ENCODE measurements at places on chromosomes 13 and 19. TPM values are rescaled to one million over a fixed set of nuclear protein-coding genes. Genes with fewer than 3 reads are reported as not detected.

GRCh38 chr19:50427997-50428425 lies 4.7 kb upstream of the MYBPC2 start:
- no peaks in the 10 kb centered on the region for H3K27me3 ChIP-seq
- peak; percentile 84 for DNase-seq
- H3K27ac ChIP-seq: peak overlapping the region; percentile 33
- H3K36me3 ChIP-seq: no peaks in the 10 kb centered on the region
- H3K4me1 ChIP-seq: no peaks in the 10 kb centered on the region

DNA sequence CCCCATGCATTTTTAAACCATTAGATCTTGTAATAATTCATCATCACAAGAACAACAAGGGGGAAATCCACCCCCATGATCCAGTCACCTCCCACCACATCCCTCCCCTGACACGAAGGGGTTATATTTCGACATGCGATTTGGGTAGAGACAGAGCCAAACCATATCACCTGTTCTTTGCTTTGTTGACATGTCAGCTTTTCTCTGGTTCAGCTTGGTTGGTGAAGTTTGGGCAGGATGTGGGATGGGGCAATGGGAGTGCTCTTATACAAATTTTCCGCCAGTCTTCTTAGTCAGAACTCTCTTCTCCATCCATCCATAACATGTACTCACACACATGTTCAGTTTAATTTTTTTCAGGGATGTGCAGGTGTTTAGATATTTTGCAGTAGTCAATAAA lies 12.9 kb downstream of the TPP2 start:
- no peak overlapping the region for H3K4me3 ChIP-seq
- no peaks in the 10 kb centered on the region for H3K27me3 ChIP-seq
- DNase-seq: no peak
- H3K36me3 ChIP-seq: peaks cover 7% of the 10 kb centered on the region

- DNase-seq: no peak
- no peak overlapping the region for H3K4me3 ChIP-seq
- no peaks in the 10 kb centered on the region for H3K36me3 ChIP-seq
Observed at GRCh38 chr13:100620792-100621191, 32.2 kb upstream of the GGACT start.

DNA sequence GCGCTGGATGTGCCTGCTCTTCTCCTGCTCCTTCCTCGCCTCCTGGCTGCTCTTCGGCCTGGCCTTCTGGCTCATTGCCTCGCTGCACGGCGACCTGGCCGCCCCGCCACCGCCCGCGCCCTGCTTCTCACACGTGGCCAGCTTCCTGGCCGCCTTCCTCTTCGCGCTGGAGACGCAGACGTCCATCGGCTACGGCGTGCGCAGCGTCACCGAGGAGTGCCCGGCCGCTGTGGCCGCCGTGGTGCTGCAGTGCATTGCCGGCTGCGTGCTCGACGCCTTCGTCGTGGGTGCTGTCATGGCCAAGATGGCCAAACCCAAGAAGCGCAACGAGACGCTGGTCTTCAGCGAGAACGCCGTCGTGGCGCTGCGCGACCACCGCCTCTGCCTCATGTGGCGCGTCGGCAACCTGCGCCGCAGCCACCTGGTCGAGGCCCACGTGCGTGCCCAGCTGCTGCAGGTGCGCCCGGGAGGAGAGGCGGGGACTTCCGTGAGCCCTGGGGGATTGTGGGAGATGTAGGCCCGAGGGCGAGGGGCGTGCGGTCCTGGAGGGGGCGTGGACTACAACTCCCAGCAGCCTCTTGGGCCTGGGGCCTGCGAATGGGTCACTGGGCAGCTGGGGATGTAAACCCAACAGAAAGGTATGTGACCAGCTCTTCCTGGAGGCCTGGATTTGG lies 6.7 kb downstream of the KCNJ14 start:
- no peaks in the 10 kb centered on the region for H3K4me1 ChIP-seq
- peak; percentile 61 for DNase-seq
- H3K36me3 ChIP-seq: no peaks in the 10 kb centered on the region
- H3K27me3 ChIP-seq: no peaks in the 10 kb centered on the region

GRCh38 chr13:45886466-45886865 lies 34.9 kb upstream of the SIAH3 start:
- no peaks in the 10 kb centered on the region for H3K36me3 ChIP-seq
- no peak overlapping the region for H3K4me3 ChIP-seq
- H3K4me1 ChIP-seq: no peaks in the 10 kb centered on the region
- DNase-seq: no peak
- no peaks in the 10 kb centered on the region for H3K27me3 ChIP-seq

DNA sequence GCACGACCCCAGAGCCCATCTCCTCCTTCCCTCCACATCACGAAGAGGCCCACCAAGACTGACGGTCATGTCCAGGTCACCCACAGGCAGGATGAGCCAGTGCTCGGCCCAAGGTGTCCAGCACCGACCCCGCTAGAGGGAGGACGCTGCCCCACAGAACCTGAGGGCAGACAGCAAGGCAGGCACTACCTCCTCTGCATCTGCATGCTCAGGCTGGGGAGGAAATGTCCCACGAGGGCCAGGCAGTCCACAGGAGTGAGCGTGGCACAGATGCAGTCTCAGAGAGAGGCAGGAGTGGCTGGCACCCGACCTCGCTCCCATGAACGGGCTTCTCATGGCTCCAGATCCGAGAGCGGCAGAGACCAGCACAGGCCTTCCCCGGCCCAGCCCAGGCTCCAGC lies 133.2 kb downstream of the TUBA3C start:
- DNase-seq: no peak
- H3K4me3 ChIP-seq: no peak overlapping the region
- no peak overlapping the region for H3K27ac ChIP-seq

GRCh38 chr13:28597641-28598040 lies 61.3 kb upstream of the POMP start:
- no peaks in the 10 kb centered on the region for H3K36me3 ChIP-seq
- DNase-seq: no peak
- no peak overlapping the region for H3K4me3 ChIP-seq
- H3K27me3 ChIP-seq: no peaks in the 10 kb centered on the region

DNA sequence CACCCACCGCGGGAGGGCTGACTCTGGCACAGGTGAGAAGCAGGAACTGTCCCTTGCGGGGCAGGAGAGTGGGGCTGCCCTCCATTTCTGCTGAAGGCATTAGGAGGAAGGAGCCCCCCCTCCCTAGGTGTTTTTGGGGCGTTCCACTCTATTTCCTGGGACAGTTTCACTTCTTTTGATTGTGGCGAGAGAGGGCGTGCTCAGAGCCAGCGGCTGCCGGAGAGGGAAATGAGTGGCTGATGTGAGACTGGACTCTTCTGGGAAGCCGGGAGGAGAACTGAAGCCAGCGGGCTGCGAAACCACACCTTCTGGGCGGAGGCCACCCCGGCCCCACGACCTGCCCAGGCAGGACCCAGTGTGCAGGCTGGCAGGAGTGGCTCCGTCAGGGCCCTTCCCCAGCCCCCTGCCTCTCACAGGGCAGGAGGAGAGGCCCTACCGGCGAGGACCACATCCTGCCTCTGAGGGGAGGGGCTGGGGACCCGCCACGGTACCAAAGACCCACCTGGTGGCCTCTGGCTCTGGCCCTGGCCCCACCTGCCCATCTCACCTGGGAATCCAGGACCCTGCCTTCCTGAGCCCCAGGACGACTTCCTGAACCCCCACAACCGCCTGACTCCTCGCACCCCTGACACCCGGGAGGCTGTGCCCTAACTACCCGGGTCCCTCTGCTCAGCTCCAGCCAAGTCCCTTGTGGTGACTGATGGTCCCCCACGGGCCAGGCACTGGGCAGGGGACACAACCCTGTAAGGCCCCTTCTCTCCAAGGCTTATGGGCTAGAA lies 25.9 kb downstream of the MPND start:
- H3K27me3 ChIP-seq: no peaks in the 10 kb centered on the region
- H3K4me1 ChIP-seq: peaks cover 36% of the 10 kb centered on the region
- DNase-seq: peak; percentile 80

DNA sequence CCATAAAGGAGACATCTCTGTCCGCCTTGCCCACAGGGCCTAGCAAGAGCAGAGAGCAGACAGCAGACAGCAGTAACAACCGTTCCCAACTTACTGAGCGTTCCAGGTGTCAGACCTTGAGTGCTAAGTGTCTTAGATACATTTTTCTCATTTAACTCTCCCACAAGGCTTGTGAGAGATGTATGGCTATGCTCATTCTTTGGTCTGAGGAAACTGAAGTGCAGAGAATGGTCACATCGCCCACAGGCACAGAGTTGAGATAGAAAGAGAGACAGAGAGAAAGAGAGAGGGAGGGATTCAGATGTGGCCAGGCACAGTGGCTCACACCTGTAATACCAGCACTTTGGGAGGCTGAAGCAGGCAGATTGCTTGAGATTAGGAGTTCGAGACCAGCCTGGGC lies 14.3 kb downstream of the MEIOSIN start:
- no peak overlapping the region for H3K27ac ChIP-seq
- DNase-seq: no peak
- H3K4me3 ChIP-seq: no peak overlapping the region
- H3K4me1 ChIP-seq: no peaks in the 10 kb centered on the region
- H3K36me3 ChIP-seq: no peaks in the 10 kb centered on the region

DNA sequence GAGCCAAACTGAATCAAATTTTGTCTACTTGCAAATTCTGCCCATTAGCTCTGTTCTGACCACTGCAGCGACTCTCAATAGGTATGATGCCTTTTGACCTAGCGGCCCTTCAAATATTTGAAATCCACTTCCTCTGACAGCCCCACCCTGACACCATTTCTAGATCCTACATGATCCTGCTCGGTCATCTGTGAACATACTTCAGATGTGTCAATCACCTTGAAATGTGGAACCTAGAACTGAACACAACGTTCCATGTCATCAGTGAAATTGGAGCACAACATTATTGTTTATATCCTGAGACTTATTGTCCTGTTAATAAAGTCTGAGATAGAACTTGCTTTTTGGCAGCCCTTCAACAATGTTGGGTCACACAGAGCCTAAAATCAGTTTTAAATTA lies 98.2 kb downstream of the UBL3 start:
- no peak overlapping the region for H3K27ac ChIP-seq
- no peak overlapping the region for H3K4me3 ChIP-seq
- DNase-seq: no peak
- H3K4me1 ChIP-seq: no peaks in the 10 kb centered on the region
- H3K36me3 ChIP-seq: no peaks in the 10 kb centered on the region
- no peaks in the 10 kb centered on the region for H3K27me3 ChIP-seq

- H3K27me3 ChIP-seq: no peaks in the 10 kb centered on the region
- H3K4me1 ChIP-seq: no peaks in the 10 kb centered on the region
- no peak for DNase-seq
- H3K4me3 ChIP-seq: no peak overlapping the region
- H3K36me3 ChIP-seq: no peaks in the 10 kb centered on the region
- H3K27ac ChIP-seq: no peak overlapping the region
Observed at GRCh38 chr19:14346279-14346678, 35.0 kb upstream of the ADGRE5 start.

- no peak for DNase-seq
- peaks cover 24% of the 10 kb centered on the region for H3K4me1 ChIP-seq
- no peaks in the 10 kb centered on the region for H3K27me3 ChIP-seq
- H3K36me3 ChIP-seq: peaks cover 50% of the 10 kb centered on the region
- H3K4me3 ChIP-seq: no peak overlapping the region
Observed at GRCh38 chr13:45337803-45338202, 3.2 kb downstream of the TPT1 start.

GRCh38 chr19:13932149-13932637 lies 6.0 kb downstream of the PODNL1 start:
- DNase-seq: no peak
- no peaks in the 10 kb centered on the region for H3K27me3 ChIP-seq
- H3K27ac ChIP-seq: no peak overlapping the region
- H3K4me1 ChIP-seq: no peaks in the 10 kb centered on the region
- no peak overlapping the region for H3K4me3 ChIP-seq

DNA sequence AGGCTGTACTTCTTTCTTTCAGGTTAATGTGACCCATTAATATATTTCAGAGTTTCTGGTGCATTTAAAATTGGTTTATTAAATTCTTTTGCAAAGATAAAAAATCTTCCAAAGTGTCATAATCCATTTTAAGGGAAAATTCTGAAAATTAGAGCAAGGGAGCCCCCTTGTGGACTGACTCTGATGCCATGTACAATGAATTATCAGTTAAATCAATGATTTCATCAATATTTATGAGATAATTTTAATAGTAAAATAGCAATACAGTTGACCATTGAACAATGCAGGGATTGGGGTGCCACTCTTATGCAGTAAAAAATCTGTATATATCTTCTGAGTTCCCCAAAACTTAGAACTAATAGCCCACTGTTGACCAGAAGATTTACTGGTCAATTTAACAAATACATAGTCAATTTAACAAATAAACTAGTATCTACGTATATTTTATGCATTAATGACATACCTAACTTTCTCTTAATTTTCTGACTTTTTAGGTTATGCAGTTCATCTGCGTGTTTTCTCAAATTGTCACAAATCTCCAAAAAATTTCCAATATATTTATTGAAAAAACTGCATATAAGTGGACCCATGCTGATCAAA lies 479.1 kb upstream of the MIR17HG start:
- H3K27ac ChIP-seq: no peak overlapping the region
- H3K4me1 ChIP-seq: no peaks in the 10 kb centered on the region
- H3K4me3 ChIP-seq: no peak overlapping the region
- no peaks in the 10 kb centered on the region for H3K36me3 ChIP-seq
- no peak for DNase-seq

- H3K27ac ChIP-seq: peak overlapping the region; percentile 94
- peak; percentile 45 for DNase-seq
- peaks cover 11% of the 10 kb centered on the region for H3K4me1 ChIP-seq
- peak overlapping the region; percentile 90 for H3K4me3 ChIP-seq
Observed at GRCh38 chr19:24033963-24034342, 53.0 kb upstream of the ZNF254 start.

DNA sequence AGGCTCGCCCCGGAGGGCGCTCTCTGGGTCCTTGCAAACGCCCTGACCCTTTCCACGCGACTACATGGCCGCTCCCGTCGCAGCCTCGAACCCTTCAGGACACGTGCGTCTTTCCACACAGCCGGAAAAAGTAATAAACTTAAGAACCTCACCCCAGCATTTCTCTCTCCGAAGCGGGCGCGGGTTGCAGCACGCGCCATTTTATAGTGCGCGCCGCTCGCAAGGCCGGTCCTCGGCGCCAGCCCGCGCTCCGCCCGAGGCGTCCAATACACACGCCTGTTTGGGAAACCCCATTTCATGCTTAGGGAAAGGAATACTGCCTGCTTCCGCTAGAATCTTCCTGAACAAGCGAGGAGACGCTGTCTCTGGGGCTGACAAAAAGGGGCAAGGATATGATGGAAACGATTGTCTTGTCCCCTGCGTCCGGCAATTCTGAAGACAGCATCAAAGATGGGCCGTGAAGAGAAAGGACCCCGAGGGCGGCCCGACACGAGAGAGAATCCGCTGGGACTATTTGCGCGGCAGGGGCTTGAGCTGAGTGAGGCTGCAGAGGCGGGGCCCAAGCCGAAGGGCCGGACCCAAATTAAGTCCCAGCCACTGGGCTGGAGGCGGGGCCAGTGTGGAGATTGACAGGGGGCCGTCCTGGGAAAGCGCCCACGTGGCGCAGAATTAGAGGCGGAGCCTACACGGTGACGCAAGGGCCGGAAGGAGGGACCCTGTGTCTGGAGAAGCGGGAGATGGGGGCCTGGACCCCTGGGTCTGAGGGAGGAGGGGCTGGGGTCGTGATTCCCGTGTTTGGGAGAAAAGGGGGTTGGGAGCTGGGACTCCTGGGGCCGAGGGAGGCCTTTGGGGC lies 14.4 kb downstream of the ACP4 start:
- H3K27me3 ChIP-seq: no peaks in the 10 kb centered on the region
- peak; percentile 99 for DNase-seq
- peaks cover 6% of the 10 kb centered on the region for H3K36me3 ChIP-seq
- H3K27ac ChIP-seq: peak overlapping the region; percentile 96
- H3K4me3 ChIP-seq: peak overlapping the region; percentile 90

The SIGLEC5 gene
- not detected for total RNA-seq

The OR7D2 gene
- not detected for total RNA-seq

The RDH8 gene
- not detected for total RNA-seq
